ENCODE measurements at places on chromosomes 1 and 21.
A peak's percentile ranks its signal among the peaks of the same experiment; 100 is the strongest.

- DNase-seq: peak; percentile 44
These were observed 6.9 kb upstream of the IL22RA1 start for GRCh38 chr1:24149866-24150233.

GRCh38 chr1:219659005-219659600 lies 46.2 kb upstream of the ZC3H11B start:
- no peak for DNase-seq

- DNase-seq: no peak
These were observed 21.2 kb upstream of the TTLL7 start for GRCh38 chr1:84020151-84020550.

DNA sequence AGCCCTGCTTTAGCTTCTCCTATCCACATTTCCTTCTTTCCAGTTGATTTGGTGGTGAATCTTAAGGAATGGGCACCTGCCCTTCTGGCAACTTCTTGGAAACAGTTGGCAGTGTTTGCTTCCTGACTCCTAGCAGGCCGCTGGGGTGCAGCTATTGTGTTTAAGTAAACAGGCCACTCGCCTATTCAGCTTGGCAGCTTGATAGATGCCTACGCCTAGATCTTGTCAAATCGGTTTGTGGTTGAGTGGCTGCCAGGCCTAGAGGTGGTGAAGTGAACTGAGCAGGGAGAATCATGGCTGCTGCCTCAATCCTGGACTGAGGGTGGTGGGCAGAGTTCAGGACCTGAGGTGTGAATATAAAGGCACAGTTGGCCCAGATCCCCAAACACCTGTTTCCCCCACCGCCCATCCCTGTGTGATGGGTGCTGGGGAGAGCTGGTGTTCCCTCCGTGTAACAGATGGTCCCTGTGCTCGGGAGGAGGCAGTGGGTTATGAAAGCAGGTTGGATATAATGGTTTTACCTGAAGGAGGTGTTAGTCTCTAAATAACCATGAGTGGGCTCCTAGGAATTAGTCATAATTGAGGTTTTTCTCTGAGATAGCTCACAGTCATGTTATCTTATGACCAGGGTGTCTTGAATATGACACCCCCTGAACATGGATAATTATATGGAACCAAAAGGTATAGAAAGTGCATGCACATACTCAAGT lies 940 bp upstream of the PLA2G2C start:
- no peak for DNase-seq

GRCh38 chr1:39483276-39483675 lies 8.2 kb upstream of the BMP8A start:
- no peak for DNase-seq

DNA sequence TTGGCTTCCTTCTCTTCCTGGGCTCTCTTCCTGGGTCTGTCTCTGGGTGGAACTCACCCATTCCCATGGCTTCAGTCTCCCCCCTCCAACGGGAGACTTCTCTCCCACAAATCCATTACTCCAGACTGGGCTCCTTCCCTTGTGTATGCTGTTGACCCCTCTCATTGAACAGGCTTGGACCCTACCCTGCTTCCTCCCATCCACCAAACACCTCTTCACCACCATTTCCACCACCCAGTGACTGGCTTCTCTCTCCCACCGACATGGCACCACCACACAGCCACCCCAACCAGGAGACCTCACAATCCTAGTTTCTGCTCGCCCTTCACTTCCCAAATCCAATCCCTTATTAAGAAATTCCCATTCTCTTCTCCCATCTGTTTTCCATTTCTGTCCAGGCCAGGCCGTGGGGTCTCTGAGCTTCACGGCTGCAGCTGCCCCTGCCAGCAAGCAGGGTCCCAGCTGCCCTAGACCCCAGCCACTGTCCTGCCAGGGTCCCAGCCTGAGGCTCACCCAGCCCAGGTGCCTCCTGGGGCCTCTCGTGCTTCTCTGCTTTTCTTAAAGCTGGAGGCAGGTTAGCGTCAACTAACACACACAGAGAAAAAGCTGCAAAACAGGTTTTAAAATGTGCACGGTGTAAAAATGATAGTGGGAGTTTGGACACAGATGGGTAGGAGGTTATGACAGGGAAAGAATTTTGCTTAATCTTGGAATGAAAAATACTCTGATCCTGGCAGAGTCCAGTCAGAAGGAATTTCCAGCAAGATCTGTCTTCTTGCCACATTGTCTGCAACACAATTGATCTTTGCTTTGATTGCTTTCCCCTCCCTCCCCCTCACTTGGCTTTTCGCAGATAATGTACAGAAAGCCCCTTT lies 383.8 kb upstream of the VAMP3 start:
- DNase-seq: no peak

DNA sequence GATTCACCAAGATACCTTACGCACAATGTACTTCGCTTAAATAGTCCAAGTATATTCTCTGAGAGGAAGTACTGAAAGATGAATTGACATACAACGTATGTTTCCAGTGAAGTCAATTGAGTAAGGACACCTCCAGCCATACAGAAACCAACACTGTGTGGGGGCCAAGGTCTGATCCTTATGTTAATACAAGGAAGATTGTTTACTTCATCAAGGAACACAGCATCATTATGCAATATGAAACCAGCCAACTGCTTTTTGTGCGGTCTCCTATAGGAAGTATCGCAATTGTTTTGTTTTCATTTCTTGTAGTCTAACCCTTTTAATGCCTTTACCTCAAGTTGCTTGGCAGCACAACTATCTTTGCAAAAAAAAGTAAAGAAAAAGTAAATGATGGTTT lies 28.2 kb upstream of the TEKT2 start:
- DNase-seq: peak; percentile 50

- peak; percentile 40 for DNase-seq
These were observed 45.2 kb upstream of the HAO2 start for GRCh38 chr1:119323216-119323982.

DNA sequence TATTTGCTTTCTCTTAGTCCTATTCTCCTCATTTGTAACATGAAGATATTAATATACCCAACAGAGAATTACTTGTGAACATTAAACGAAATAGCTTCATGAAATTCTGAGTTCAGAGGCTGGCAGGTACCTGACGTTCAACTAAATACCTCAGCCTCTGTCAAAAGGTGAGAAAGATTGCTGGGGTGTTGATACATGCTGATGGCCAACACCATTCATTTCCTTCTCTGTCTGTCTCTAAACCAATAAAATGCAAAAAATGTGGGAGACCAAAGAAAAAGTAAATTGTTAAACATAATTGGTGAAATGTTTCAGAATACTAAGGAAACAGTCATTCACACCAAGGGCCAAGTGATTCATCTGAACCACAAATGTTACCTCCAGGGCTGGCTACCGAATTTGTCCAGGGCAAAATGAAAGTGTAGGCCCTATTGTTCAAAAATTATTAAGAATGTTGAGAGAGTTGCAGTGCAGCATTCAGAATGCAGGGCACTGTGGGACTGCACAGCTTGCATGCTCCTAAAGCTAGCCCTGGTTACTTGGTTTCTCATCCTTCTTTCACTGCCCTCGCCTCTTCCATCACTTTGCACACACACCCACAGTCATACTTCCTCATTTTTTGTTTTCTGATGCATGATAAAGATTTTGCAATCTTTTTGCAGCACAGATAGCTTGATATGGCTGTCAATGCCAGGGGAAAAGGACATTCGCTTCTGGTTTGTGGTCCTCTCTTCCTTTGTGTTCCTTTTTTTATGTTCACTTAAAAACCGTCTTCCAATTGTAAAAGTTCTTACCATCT lies 414.3 kb upstream of the NR5A2 start:
- peak; percentile 82 for DNase-seq

GRCh38 chr1:161350671-161351070 lies 17.0 kb downstream of the CFAP126 start:
- DNase-seq: no peak

DNA sequence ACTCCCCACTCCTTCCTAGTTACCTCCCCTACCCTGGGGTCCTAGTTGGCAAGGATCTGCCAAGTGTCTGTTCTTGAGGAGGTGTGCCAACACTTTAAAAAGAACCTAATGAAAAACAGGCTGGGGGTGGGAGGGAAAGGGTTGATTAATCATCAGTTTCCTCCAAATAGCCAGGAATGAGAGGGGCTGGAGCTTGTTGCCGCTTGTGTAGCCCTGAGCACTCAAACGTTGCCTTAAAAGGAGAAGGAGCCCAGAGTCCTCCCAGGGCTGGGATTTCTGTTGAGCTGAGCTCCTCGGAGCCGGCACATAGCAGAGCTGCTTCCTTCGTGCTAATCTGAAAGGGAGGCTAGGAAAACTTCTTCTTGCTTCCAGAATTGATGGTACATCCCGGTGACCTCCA lies 15.9 kb downstream of the SHISA4 start:
- DNase-seq: no peak

- no peak for DNase-seq
These were observed 521.6 kb downstream of the PLPP3 start for GRCh38 chr1:56057466-56058405.

- no peak for DNase-seq
These were observed 54.9 kb upstream of the ATF3 start for GRCh38 chr1:212553676-212554075.
